NCI-H1417 treated with DMSO at 0.1 percent for 48 hours (cell line): ENCODE measurements at places on chromosomes 1 and 21.

DNA sequence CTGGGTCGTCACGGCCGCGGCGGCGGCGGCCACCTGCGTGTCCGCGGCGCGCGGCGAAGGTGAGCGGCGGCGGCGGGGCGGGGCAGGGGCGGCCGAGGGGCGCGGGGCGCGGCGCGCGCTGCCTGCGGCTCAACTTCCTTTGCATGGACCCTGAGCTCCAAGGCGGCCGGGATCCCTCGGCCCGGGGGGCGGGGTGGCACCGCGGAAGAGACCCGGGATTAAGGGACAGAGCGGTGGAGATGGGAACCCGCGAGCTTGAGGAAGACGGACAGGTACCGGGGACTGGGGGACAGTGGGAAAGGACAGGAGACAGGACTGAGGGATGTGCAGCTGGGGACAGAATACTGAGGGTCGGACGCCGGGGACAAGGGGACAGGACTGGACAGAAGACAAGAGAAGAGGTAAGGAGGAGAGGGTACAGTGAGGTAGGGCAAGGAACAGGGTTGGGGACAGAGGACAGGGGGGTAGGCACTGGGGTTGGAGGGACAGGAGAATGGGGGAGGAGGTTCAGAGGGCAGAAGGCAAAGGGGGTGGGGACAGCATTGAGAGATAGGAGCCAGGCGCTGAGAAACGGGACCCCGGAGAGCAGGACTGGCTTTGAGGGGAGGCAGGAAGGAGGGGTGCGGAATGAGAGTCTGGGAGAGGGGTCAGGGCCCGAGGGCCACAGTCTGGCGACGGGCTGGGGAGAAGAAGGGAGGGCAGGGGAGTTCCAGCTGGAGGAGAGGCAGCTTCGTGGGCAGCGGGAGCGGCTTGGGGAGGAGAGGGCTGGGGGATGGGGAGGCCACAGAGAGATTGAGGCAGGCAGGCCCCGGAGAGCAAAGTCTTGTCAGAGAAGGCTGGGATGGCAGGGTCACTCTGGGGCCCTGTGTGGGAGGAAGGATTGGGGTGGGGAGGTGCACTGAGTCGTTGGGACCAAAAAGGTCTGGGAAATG lies 648 bp downstream of the EPHA8 start:
- no peak for DNase-seq

DNA sequence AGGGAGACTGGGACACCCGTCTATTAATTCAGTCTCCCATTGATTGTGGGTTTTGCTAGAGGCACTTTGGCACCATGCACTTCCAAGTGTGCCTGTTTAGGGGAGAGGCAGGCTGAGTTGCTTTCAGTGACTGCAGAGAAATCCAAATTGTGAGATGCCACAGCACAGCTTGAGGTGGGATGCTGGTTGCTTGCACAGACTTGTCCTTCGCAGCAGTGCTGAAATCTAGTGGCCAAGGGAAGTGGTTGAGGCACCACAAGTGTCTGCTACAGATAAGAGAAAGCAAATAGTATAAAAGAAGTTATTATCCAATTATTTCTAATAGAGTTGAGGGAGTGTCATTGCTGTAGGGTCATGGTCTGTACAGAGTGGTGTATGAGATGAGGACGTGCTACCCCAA lies 40.0 kb upstream of the APP start:
- DNase-seq = no peak

GRCh38 chr1:7247158-7247557 lies 461.9 kb downstream of the CAMTA1 start:
- DNase-seq = no peak

- no peak for DNase-seq
These were observed 82.8 kb downstream of the GLIS1 start for GRCh38 chr1:53655931-53656746.

DNA sequence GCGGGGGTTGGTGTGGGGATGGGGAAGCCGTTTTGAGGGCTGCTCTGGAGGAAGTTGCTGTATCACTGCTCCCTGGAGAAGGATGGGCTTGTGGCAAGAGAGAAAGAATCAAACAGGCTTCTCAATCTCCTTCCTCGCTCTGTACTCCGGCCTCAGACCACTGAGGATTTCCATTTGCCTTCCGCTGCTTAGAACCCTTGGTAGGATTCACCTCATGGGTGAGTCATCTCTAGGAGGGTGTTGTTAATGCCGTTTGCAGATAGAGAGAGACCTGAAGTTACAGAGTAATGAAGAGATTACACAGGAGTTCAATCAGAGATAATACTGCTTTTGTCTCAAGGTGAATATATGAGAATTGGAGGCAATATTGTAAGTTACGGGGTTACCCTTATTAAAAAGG lies 15.3 kb downstream of the SLC35F3 start:
- DNase-seq = no peak

DNA sequence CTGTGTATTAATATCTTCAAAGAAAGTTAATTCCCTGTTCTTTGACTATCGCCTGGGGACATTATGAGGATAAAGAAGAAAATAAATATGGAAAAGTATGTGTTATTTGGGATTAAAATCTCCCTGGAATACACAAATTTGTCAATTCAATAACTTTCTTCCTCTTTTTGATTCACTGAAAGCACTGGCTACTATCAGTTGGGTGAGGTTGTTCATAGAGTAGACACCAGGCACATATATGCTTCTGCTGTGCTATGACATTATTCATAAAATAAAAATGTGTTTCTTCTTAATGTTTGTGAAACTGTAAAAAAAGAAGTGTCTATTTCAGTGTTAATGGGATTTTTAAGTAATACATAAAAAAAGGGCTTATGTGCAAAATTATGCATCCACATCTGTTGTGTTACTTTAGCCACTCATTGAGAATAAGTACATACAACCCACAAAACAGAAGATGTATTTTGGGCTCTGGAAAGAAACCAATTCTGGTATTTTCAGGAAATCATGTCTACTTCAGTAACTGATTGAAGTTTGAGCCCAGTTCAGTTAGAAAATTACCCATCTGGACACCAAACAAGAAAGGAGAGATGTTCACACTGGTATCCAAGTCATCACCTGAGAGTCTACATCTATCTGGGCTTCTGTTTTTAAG lies 169.4 kb downstream of the GABPA start:
- no peak for DNase-seq

DNA sequence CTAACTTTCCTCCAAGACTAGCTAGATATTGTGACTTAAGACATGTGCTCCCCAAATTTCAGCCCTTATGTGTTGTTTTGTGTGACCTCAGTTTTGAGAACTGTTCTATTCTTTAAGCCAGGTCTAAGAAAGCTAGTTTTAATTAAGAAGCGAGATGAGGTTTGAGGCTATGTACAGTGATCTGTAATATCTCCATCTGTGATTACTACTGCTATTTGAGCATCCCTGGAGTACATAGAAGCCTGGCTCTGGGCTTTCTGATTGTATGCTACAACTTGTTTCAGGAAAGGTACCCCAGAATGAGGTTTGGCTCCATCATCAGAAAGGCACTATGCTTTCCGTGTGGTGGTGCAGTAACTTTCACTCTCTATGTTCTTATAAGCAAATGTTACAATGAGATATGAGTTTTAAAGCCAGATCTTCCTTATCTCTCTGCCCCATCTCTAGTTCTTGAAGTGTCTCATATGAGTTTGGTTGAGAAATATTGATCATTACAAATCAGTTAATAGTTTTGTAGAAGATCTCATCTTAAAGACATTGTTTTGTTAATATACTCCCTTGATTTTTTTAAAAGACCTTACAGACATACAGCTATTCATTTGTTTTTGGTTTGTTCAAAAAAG lies 605 bp downstream of the RGS4 start:
- DNase-seq = no peak

GRCh38 chr21:45379901-45380330 lies 25.0 kb upstream of the COL18A1 start:
- DNase-seq = no peak

GRCh38 chr1:21084111-21084810 lies 92.4 kb downstream of the EIF4G3 start:
- DNase-seq = no peak

DNA sequence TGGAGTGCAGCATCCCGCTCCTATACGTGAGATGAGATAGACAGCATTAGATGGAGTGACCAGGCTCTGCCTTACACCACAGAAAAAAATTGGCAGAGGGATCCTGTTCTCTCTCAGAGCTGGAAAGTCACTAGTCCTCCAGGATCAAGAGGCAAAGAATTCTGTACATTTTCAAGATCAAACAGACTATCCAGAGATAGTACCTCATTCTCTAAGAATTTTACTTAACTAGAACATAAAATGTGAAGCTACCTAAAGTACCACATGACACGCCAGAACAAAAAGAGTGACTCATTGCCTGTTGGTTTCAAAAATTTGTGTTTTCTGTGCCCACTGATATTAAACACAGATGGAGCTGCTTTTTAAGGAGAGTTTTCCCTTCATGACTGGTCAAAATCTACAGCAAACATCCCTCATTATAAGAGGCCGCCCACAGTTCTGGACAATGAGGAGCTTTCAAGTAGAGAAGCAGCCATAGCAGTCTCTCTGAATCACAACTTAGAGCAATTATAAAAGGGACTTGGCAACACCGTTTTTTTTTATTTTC lies 32.3 kb downstream of the CD160 start:
- DNase-seq = no peak

DNA sequence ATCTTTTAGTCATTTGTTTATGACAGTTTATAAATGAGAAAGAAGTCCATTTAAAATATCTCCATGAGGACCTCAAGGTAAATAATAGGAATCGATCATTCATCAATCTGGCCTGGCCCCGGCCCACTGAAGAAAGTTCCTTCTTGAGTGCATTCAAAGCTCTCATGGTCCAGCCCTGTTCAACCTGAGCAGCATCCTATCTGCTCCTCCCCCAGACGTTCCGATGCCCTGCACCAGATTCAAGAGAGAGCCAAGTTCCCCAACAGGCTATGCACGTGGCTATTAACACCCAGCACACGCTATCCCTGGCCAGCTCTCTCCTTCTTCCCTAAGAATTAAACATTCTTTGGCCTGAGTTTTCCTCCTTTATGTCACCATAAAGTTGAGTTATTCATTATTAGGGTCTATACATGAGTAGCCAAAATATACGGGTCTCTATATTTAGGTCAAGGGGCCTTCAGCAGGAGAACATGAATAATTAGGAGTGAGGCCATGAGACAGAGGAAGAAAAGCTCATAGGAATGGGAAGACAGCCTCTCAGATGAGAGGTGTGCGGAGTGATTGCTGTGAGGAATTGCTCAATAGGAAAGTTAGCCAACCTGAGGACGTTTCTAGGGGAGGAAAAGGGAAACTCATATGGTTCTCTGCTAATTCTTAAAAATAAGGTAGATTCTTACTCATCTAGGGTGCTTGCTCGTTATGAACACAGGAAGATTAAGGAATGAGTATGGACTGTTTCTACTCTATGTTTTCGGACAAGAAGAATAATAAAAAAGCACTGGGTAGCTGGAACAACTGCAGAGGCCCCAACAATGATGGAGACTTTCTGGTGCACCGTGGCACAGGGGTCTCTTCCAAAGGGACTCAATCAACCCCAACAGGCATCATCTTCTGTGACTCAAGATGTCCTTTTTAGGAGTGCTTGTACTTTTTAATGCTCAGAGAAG lies 23.6 kb downstream of the RUNX1 start:
- no peak for DNase-seq

DNA sequence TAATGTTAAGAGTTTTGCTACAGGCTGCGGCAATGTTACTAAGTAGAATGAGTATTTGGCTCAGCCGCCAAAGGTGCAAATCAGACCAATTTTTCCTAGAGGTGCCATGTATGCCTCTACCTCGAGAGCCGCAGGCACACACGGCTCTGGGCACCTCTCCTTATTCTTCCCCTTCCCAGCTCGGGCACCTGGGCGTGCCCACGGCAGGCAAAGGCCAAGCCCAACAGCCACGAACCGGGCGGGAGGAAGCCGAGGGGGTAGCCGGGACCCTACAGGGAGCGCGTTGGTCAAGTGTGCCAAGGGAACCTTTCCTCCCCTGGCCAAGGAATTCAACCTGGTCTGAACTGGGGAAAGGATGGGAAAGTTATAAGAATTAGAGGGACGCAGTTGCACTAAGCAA lies 31.0 kb downstream of the LRRC3 start:
- DNase-seq = no peak

DNA sequence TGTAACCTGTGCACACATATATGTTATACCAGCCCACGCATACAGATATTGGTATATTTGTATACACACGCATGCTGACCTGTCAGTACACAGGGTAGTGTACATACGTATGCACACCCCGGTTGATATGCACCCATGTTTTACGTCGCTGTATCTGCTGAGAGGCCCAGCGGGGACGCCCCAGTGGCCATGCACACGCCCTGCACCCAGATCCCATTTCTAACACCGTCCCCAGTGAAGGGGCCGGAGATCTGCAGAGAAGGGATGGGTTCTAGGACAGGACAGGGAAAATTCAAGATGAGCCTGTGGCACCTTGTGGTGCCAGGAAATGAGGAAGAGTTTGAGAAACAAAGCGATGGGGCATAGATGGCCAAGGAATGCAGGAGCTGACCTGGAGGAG lies 57.2 kb upstream of the TTC34 start:
- DNase-seq = no peak

- DNase-seq = no peak
These were observed 66.3 kb downstream of the TAS1R2 start for GRCh38 chr1:18793164-18793563.

DNA sequence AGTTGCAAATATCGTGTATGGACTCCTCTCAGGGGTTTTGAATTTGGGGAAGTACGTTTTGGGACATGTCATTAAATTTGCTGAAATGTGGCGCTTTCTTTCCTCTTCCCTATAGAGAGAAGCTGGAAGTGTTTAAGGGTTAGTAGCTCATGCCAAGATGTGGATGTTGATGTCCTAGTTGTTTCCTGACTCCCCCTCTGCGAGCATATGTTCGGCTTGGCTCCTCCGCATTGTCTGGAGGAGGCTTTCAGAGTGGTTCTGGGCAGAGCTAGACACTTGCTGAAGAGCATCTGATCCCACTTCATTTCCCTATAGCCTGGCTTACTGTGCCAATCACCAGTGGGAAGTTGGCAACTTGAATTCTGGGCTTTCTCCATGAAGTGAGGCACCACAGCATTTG lies 347.4 kb upstream of the B3GALT2 start:
- DNase-seq = no peak

- DNase-seq = no peak
These were observed 77.7 kb upstream of the DIRAS3 start for GRCh38 chr1:68128157-68128556.

GRCh38 chr1:12580054-12580887 lies 37.7 kb downstream of the DHRS3 start:
- DNase-seq = no peak

DNA sequence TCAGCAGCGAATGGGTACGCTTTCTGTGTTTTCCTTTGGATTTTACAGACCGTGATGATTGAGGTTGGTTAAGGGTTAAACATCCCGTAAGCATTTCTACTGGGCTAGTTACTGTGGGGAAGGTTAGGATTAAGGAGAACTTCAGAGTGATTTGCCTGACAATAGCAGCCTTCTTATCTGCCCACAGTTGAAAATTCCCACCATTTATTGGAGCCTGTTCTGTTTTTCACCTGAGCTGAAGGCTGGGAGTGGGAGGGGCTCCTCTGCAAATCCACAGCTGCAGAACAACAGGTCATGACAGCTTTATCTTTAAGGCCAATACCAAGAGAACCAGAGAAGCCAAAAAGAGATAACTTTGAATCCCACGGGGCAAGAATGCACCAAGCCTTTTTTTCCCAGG lies 168.6 kb downstream of the KAZN start:
- no peak for DNase-seq

GRCh38 chr21:41482301-41482700 lies 25.7 kb downstream of the TMPRSS2 start:
- DNase-seq = no peak

GRCh38 chr1:116740296-116740695 lies 13.9 kb upstream of the CD2 start:
- no peak for DNase-seq
